Posterior cingulate gyrus (tissue), 11 donors: ENCODE measurements at places on chromosomes 13 and 19.
A peak's percentile ranks its signal among the peaks of the same experiment; 100 is the strongest.

- no peak for DNase-seq
These were observed 146.0 kb upstream of the GPC6 start for GRCh38 chr13:93080587-93080986.

DNA sequence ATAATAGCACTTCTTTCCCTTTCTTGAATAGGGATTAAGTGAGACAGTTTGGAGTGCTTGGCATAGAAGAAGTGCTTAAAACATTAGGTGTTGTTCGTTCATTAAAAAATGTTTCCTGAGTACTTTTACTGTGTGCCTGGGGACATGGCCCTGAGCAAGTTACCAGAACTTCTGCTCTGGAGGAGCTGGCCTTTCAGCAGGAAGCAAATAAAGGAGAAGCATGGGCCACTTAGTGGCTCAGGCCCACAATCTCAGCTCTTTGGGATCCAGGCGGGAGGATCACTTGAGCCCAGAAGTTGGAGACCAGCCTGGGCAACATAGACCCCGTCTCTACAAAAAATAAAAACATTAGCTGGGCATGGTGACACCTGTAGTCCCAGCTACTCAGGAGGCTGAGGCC lies 5.7 kb downstream of the DNM2 start:
- no peak for DNase-seq

- no peak for DNase-seq
These were observed 1.3 kb upstream of the CEACAM3 start for GRCh38 chr19:41795031-41795461.

DNA sequence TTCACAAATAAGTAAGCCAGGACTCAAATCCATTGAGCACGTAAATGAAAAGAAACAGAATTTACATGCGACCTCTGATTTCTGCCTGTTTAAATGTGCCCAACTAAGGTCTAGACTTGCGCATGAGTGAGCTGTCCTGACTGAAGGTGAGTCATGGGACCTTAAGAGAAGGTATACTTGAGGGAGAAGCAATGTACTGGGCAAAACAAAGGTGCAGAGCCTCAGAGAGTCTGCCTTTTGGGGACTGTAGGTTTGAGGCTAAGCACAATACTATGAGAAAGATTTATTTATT lies 45.8 kb downstream of the UFM1 start:
- DNase-seq = no peak

DNA sequence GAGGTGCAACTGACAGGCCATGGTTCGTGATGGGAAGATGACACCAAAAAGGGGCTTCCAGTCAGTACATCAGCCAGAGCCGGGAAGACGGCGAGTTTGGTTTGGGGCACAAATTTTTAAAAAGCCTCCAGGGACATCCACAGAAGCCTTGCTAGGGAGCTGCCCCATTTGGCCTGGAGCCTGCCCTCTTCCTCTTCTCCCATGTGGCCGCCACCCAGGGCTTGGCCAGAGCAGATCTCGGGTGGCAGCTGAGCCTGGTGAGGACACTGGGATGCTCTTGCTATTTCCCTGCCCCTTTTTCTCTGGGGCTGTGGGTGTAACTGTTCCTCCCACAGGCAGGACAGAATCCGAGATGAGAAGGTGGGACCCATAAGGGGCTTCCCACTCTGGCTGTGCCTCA lies 8.2 kb downstream of the ETFB start:
- peak; percentile 52 for DNase-seq

DNA sequence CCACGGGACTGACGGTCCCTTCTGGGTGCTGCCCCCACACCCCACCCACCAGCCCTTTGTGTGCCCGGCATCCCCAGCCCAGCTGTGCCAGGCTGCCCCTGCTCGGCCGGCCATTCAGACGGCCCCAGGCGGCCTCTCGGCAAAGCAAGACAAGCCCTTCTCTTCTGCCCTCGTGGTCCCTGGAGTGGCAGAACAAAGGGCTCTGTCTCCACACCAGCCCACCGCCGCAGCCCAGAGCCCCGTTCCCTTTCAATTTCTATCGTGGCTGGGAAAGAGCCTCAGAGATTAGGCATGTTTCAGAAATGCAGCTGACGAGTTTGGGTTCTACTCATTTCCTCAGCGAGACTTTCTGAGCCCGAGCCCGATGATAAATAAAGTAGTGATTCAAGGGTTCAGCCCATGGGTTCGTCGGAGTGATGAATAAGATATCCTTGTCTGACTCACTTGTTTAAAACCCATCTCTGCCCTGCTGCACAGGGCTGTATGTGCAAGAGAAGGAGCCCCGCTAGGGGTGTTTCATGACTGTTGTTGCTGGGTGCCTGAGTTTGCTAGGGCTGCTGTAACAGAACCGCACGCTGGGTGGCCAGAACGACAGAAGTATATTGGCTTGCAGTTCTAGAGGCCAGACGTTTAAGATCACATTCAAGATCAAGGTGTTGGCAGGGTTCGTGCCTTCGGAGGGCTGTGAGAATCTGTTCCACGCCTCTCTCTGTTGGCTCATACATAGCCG lies 4.3 kb downstream of the MYO9B start:
- peak; percentile 95 for DNase-seq
